Activated naive CD4-positive, alpha-beta T cell (primary cell): ENCODE measurements at places on chromosomes 12 and 14.

DNA sequence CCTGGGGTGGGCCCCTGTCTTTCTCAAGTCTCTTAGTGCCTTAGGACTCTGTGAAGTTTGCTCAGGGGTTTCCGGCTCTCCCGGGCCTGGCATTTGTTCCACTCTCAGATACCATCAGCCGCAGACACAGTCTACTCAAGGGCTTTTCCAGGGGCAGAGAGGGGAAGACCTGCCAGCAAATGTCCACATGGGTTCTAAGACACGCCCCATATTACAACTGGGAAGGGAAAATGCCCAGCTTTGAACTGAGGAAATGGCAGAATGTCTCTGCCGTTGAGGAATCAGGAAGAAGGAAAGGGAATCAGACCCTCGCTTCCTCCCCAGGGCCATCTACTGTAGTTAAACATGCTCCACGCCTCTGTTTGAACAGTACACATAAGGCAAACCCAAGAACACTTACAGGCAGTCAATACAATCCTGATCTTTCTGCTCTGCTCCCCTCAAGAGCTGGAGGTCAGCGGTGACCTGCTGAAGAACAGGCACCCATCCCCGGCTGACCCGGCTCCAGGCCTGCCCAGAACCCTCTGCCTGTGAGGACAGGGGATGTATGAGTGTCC, 7.9 kb downstream of the CCDC85C start:
- DNase-seq: no peak

GRCh38 chr12:43238281-43238680, 313.7 kb downstream of the ADAMTS20 start:
- no peak for DNase-seq

DNA sequence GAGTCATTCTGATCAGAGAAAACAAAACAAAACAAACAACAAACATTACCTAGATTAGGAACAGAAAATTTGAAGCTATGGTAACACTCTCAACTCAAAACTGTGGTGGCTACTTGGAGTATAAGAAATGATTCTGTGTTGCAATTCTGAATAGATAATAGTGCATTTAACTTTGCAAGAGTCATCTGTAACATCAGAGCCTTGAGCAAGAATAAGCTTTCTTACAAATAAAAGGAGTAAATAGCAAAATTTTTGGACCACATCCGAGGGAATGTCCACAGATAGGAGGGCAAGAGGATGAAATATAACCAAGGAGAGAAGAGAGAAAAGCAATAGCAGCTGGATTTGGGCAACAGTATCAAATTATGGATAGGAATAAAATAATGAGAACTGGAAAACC, 1090.6 kb downstream of the SLC6A15 start:
- no peak for DNase-seq

DNA sequence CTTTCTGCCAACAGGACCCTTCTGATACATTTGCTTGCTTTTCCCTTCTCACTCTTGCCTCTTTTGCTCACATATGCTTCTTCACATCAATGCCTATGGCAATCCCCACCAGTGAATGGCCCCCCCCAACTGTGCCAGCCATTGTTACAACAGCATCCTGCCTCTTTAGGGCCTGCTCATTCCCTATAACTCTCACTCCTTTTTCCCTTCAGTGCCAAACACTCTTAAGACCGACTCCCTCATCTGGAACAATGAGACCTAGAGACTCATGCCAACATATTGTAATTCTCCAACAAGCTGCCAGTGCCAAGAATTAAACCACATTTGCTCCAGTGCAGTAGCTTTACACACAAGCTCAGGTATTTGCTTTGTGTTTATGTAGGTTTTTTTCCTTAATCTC, 189.0 kb downstream of the SOX5 start:
- no peak for DNase-seq

- no peak for DNase-seq
Observed at GRCh38 chr14:61474015-61474414, 152.6 kb downstream of the PRKCH start.

DNA sequence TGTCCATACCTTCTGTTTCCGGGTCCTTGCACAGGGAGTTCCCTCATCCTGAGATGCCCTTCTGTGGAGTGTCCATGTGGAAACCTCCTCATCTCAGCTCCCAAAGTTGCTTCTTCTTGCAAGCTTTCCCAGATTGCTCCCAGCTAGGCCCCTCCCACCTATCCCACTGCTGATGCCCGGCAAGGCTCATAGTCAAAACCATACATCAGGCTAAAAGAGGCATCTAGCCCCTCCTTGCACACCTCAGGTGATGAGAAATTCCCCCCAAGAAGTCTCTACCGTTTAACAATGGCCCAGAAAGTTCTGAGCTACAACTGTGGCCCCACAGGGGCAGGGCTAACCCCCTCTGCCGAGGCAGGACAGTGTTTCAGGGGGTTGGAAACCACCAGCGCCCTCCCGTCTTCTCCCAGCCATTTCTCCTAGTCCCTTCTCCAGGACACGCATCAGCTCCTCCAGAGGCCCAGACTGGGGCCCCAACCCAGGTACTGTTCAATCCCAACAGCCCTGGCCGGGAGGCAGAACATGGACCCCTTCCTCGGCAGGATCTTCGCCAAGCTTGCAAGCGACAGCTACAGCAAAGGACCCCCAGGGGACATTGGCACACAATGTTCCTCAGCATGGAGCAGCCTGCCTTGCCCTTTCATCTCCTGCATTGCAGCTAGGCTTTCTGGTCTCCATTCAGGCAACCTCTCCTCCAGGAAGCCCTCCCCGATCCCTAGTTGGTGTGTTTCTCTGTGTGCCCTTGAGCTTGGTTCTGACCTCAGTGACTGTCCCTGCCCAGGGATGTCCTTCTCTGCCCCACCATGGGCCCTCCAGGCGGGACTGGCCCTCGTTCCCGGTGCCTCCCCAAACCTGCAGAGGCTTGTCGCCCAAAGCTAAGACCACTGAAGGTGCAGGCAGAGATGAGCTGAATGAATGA, 4.5 kb upstream of the BEGAIN start:
- no peak for DNase-seq

- peak; percentile 27 for DNase-seq
Observed at GRCh38 chr12:122835750-122836026, 431 bp downstream of the HIP1R start.

GRCh38 chr14:94138251-94138650, 8.8 kb upstream of the IFI27L2 start:
- no peak for DNase-seq

DNA sequence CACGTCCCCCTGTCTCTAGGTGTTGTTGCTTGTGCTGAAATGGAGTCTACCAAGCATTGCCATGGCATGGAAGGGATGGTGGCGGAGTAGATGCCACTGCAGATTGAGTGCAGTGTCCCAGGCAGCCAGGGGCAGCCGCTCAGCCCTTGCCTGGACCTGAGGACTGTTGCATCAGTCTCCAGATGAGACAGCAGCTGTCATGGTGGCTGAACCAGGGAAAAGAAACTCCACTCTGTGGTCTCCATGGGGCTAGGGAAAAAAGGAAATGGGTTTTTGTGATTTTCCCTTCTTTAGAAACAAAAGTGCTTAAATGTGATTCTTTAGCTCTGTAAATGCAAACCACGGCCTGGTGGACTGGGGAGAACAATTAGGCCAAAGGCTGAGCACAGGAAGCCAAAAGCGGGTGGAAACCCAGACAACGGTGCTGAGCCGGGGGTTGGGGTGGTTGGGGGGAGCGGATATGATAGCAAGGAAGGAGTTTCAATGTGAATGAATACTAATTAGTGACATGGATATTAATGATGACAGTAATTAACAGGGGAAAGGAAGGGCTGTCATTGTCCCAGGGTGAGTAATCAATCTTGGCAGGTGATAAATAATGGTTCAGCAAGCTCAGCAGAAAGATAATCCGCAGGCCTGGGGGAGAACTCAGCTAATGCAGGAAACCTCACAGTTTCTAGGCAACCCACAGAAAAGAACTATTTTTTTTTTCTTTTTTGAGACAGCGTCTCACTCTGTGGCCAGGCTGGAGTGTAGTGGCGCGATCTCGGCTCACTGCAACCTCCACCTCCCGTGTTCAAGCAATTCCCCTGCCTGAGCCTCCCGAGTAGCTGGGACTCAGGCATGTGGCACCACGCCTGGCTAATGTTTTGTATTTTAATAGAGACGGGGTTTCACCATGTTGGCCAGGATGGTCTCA, 442.6 kb downstream of the DPF3 start:
- DNase-seq: no peak

DNA sequence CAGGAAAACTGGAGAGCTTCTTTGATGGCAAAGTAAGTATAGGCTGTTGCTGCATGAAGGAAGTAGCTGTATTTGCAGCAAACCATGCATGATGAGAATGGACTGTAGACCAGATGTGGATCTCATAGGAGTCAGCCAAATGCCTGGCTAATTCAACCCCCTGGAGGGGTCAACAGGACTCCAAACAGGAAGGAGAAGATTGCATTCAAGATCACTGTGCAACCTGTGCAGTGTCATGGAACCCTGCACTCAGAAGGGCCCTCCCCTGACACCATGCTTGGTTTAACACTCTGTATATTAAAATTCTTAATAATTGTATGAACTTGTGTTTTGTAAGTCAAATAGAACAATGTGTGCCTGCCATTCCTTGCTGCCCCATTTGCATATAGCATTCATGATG, 225.1 kb upstream of the FSCB start:
- no peak for DNase-seq

DNA sequence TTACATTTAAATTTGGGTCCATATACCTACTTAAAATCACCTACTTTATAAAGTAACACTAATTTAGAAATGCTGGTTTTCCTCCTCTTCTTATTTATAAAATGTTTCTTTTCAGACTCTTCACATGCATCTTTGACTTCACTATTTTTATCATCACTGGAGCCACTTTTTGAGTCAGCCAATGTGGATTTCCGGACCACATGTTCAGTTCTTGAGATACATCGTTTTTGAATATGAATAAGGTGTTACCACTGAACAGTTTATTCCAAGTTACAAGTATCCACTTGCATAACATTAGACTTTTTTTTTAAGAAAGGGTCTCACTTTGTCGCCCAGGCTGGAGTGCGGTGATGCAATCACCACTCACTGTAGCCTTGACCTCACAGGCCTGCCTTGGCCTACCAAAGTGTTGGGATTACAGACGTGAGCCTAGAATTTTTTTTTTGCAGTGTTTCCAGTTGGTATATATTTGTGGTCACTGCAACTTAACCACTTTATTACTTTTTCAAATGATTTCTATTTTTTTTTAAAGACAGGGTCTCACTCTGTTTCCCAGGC, 5.7 kb downstream of the FNTB start:
- no peak for DNase-seq

- DNase-seq: no peak
Observed at GRCh38 chr14:93825235-93825553, 36.9 kb upstream of the PRIMA1 start.

DNA sequence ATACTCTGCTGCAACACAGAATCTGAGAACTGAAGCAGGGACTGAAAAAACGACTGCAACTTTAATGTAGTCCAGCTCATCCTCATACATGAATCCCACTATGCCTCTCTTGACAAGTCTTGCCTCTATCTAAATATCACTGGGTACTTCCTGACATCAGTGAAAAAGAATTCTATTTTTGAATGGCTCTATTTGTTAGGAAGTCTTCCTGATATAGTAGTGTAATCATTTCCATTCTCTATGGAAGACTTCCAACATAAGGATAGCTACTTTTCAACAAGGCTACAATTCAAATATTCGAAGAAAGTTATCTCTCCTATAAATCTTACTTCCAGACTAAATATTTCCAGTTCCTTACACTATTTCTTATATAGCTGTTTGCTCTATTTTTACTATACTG, 167.5 kb downstream of the MDGA2 start:
- no peak for DNase-seq

GRCh38 chr14:106489112-106489881, 962.9 kb downstream of the TMEM121 start:
- DNase-seq: no peak

- no peak for DNase-seq
Observed at GRCh38 chr12:63753743-63754142, 26.0 kb upstream of the RXYLT1 start.

GRCh38 chr14:67137744-67138371, 51.4 kb upstream of the GARIN2 start:
- DNase-seq: no peak
